ENCODE measurements at places on chromosomes 4 and X. TPM values are rescaled to one million over a fixed set of nuclear protein-coding genes. Genes with fewer than 3 reads are reported as not detected.

Gene BEX2
- total RNA-seq, result 14.7 TPM

Gene AFF2
- total RNA-seq, result 14.7 TPM

Gene SPANXA1
- not detected for total RNA-seq

Gene ANXA3
- 47.9 TPM for total RNA-seq

Gene MAML3
- total RNA-seq, result 5.8 TPM

Gene RIPPLY1
- not detected for total RNA-seq

Gene MAB21L2
- 2.6 TPM for total RNA-seq

Gene HTR2C
- total RNA-seq, result not detected

Gene SPACA5B
- not detected for total RNA-seq

Gene TCEAL2
- not detected for total RNA-seq

Gene ITGB1BP2
- total RNA-seq, result 33.2 TPM

Gene PWWP3B
- 9.6 TPM for total RNA-seq

Gene LRIT3
- total RNA-seq, result 1.9 TPM

Gene MAGIX
- total RNA-seq, result 0.24 TPM

Gene EDNRA
- total RNA-seq, result 35.4 TPM

Gene L1CAM
- total RNA-seq, result 18.8 TPM

Gene AGTR2
- total RNA-seq, result not detected

Gene SLITRK4
- total RNA-seq, result 33.7 TPM

Gene MBNL3
- 22.9 TPM for total RNA-seq
